ENCODE measurements at places on chromosomes 6 and 20. TPM values are rescaled to one million over a fixed set of nuclear protein-coding genes. Genes with fewer than 3 reads are reported as not detected.

DNA sequence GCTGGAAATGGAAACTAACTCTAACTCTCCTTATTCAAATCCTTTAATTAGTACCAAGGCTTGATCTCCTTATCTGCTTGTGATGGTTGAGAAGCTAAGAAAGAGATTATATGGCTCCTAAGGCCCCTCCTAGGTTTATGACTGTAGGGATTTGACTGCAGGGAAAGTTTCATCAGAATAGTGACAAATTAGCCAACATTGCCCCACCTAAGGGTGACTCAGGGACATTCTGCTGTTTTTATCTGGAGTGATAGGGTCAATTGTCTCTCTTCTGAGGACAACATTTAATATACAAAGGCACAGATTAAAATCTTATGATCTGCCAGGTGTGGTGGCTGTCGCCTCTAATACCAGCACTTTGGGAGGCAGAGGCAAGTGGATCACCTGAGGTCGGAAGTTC lies 138.1 kb upstream of the MARCKS start:
- no peak for DNase-seq

DNA sequence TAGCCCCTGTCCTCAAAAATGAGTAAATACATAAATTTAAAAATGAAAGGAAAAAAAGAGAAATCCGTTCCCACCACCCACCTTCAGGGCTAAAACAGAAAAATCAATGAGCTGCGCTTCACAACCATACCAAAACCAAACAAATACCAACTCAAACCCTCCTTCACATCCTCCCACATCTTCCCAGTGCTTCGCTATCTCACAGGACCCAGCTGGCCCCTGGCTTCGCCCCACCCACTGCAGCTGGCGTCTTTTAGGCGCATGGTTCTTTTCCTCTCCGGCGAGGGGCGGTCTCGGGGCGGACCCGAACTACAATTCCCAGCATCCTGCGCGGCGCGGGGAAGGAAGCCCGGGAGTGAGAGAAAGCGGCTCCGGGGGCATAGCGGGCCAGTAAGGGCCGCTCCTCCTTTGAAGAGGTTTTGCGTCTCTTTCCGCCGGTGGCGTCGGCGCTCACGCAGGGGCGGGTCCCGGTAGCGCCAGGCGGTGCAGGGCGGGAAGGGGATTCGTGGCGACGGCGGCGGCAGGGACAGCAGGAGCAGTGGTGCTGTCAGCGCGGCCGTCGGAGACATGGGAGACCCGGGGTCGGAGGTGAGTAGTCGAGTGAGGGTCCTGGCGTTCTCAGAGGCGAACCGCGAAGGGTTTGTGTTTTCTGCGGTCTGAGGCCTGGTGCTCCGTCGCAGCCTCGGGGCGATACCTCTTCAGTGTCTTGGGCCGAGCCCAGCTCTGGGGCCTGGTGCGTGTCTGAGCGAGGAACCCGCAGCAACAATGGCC lies at the start of gene ZNF451:
TSS of gene ZNF451 (plus strand) at position 502 of the 771 bp plus-strand sequence. CDS start at position 568, 66 bp downstream.
- DNase-seq, result peak; percentile 96

GRCh38 chr20:50434653-50435396 lies 75.4 kb upstream of the PTPN1 start:
- DNase-seq, result no peak

DNA sequence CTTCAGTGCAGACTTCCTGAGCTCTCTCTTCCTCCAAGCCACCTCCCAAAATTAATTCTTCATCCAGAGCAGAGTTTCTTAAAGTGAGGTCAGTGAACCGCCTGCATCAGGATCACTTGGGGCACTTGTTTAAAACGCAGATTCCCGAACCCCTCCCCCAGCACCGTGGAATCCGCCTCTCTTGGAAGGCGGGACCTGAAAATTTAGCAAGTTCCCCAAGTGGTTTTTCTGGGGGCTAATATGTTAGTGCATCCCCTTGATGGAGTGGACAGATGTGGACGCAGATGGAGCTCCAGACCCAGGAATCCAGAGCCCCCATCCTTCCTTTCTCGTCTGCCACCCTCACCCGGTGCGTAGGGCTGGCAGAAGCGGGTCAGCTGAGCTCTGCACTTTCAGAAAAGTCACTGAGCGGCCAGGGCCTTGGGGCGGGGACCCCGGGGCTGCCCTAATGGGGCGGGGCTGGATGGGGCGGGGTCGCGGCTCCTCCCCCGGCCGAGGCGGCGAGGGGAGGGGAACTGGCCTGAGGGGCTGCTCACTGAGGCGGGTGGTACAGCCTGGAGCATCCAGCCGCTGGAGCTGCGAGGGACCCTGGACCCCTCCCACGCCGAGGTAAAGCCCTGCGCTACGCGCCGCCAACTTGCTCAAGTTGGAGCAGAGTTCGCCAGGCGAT lies at the start of the genes DEFB124 and REM1:
TSS of gene DEFB124 (minus strand) at position 370 of the 670 bp plus-strand sequence. CDS start 2,114 bp downstream, outside the sequence.
TSS of gene REM1 (plus strand) at position 531 of the 670 bp plus-strand sequence. CDS start 1,158 bp downstream, outside the sequence.
- no peak for DNase-seq

GRCh38 chr20:20793591-20793990 lies 81.1 kb upstream of the RALGAPA2 start:
- DNase-seq, result no peak

DNA sequence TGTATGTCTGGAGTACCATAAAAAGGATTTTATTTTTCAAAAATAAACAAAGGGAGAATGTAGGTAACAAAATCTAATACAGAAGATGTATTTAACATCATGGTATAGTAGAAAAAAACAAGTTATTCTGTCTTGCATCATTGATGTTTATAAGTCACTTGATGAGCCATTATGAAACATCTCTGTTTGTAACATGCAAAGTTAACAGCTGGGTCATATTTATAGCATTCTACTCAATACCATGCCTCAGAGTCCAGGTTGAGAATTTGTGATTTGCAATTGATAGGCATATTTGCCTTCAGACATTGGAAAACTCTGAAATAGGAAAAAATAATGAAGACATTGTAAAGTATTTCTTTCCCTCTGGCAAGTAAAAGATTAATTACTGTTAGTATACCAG lies 52.3 kb upstream of the IL20RA start:
- DNase-seq, result no peak

GRCh38 chr6:26159357-26160273 lies 72.4 kb downstream of the HFE start:
- DNase-seq, result peak; percentile 40

MRAP2 gene
- polyA plus RNA-seq, result not detected

PDYN gene
- not detected for polyA plus RNA-seq

VSX1 gene
- not detected for polyA plus RNA-seq

MOG gene
- polyA plus RNA-seq, result not detected
